Vagina (tissue), 2 donors: ENCODE measurements at places on chromosomes 12 and 14.

GRCh38 chr14:55545779-55546178 is 34.2 kb upstream of the KTN1 start:
- no peak for DNase-seq

- DNase-seq = no peak
These were observed 127.7 kb upstream of the SLCO1C1 start for GRCh38 chr12:20567413-20567812.

GRCh38 chr14:61696753-61697318 is 1.5 kb downstream of the HIF1A start:
- no peak for DNase-seq

DNA sequence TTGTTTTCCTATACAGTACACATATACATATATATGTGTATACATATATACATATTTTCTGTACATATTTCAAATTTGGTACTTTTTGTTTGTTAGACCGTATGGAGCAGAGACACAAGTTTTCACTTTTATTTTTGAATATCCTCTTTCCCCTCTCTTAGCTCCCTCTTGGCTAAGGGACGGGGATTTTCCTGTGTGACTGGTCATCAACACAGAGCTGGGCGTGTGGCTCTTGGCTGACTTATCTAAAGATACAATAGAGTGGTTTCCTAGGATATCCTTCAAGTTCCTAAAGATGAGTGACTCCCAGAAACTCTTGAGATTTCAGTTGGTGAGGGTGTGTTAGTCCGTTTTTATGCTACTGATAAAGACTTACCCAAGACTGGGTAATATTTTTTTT is 1404.5 kb upstream of the TMEM132C start:
- no peak for DNase-seq

- no peak for DNase-seq
These were observed 16.1 kb downstream of the UBC start for GRCh38 chr12:124898200-124898922.

DNA sequence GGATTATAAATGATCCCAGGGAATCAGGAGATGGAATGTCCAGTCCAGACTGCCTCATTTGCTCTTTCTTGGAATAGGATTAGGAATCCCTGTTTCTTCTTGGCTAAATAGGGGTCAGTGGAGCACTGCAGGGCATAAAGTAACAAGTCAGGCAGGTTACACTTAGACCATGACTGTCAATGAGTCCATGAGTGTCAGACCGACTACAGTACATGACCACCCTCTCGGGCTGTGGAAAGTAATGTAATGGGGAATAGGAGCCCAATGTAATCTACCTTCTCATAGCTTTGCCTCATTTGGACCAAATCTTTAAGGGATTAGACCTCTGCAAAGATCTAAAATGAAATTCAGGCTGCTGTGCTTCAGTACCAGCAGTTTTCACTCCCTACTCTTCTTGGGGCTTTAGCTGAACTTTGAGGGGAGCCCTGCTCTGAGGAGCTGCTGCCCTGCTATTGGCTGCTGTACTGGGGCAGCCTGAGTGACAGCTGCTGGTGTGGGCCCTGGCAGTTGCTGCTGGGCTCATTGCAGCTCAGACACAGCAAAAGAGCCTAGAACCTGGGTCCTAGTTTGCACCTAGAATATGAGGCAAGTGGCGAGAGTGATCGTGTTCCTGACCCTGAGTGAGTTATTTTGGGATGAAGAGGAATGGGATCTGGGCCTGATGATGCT is 62.2 kb upstream of the OR4E1 start:
- no peak for DNase-seq

GRCh38 chr14:103526247-103526913 is 2.6 kb upstream of the TRMT61A start:
- no peak for DNase-seq

- DNase-seq = no peak
These were observed 162.6 kb upstream of the PLEKHG7 start for GRCh38 chr12:92539976-92540781.

GRCh38 chr12:79886917-79887519 is 47.9 kb downstream of the PPP1R12A start:
- DNase-seq = no peak

DNA sequence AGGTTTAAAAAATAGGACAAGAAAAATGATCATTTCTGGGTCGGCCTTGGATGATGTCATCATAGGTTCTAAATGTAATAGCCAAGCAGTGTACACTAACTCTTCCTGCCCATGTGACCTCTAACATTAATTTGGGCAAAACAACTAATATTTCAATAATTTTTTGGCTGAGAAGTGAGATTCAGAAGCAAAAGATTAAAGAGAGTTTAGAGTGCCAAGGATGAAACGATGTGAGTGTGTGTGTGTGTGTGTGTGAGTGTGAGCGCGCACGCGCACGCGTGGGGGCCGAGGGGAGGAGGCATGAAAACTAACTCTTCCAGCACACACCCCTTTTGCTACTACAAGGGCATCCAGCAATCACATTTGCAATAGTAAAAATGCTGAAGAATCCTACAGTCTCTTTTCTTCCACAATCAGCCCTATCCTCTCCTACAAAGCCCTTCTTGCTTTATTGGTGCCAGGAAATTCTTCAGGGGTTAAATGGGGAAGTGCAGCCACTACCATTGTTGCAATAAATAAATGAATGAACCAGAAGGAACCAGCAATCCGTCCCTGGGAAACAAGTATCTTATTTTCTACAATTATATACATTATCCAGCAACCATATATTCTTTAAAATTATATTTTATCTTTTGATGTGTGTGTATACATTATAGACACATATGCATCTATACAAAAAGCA is 52.9 kb downstream of the PEBP1 start:
- DNase-seq = no peak
